B cell (primary cell): ENCODE measurements at places on chromosomes 3 and 15.

GRCh38 chr15:53808058-53808706, 48.7 kb upstream of the WDR72 start:
- peak; percentile 3 for DNase-seq

DNA sequence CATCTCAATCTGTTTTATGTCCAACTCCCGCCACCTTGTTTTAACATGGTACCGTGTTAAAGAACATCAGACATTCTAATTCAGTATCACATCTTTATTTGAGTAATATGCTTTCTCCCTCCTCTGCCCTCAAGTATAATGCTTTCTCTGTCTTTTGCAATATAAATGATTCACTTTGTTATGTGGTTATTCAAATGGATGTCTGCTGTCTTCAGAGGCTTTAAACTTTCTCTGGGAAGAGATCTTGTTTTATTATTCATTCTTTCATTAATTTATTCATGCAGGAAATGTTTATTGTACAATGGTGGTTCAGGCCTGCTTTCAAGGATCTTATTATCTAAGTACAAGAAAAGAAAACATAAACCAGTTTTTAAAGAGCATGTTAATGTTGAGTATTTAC, 57.1 kb downstream of the RAP2B start:
- no peak for DNase-seq

DNA sequence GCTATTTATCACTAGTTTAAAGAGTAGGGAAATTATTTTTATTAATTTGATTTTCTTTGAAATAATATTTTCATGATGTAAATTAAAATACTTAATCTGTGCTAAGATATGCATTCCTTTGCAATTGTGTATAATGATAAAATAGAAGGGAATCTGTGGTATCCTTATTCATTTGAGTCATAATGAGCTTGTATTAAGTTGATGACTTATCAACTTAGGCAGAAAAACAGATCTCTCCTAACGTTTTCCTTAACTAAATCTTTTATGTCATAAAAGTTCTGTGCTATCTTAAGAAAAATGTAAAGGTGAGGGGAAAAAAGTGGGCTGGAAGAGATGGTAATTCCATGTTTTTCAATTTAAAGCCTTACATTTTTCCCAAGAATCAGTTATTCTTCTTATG, 1.9 kb downstream of the FGF7 start:
- DNase-seq, result no peak

DNA sequence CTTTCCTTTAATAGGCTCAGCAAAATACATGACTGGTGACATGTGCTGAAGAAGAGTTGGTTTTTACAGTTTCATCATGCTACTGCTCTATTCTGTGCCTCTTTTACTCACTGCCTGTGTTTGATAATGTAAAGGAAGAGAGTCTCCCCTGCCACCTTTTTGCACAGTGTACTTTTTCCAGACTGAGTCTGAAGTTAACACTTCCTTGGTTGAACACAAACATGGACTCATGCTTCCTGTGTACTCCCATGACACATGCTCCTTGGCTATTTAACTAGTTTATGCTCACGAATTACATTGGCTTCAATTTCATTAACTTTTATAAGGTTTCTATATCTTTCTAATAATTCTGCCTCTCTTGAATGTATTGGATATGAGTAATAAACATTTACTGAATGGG, 396.1 kb downstream of the VGLL3 start:
- DNase-seq, result no peak
